ENCODE measurements at places on chromosomes 1 and 21.

GRCh38 chr1:219574484-219575087 lies 38.3 kb downstream of the ZC3H11B start:
- no peak for DNase-seq

GRCh38 chr1:46203738-46204405 lies 738 bp downstream of the LURAP1 start:
- DNase-seq = no peak

DNA sequence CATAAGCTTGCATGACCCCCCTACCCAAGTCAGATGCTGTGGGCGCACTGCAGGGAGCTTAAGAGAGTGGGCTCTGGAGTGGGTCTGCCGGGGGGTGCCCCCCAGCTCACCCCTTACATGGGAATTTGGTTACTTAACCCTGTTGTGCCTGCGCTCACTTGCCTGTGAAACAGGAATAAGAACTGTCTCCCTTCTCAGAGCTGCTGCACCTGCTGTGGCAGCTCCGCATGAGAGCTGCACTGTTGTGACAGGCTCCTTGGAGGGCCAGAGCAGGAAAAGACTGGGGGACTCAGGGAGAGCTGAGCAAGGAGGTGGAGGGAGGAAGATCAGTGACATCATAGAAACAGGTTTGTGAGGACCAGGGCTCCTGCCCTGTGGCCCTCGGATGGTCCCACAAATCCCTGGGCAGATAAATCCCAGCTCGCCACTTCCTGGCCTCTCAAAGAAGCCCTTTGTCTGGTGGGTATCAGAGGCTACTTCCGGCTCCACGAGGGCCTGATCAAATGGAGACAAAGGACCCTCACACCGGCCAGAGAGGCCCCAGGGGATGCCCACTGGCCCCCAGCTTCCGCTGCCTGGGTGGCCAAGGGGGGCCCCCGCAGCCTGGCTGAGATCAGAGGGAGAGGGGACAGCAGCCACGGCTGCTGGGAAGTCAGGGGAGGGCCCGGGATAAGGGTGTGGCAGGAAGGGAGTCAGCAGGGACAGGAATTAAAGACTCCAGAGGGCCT lies 28.9 kb upstream of the LAPTM5 start:
- DNase-seq = no peak

DNA sequence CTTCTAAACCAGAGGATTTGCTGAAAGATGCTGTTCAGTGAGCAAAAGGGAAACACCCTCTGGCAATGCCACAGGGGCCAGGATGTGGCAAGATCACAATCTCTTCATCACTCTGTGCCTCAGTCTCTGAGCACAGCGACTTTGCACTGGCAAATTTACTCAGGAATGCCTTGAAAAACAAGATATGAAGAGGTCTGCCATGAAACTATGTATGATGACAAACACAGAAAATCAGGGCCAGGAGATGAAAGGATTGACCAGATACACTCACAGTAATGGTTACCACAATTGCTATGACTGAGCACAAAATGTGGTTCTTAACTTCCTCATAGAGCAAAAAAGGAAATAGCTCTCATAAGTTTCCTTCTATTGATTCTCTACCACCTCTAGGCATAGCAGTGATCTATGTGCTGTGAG lies 5.8 kb downstream of the TTC13 start:
- no peak for DNase-seq

GRCh38 chr1:174794861-174795260 lies 204.9 kb upstream of the CACYBP start:
- no peak for DNase-seq

- no peak for DNase-seq
These were observed 16.6 kb upstream of the STRIP1 start for GRCh38 chr1:110017792-110018191.

DNA sequence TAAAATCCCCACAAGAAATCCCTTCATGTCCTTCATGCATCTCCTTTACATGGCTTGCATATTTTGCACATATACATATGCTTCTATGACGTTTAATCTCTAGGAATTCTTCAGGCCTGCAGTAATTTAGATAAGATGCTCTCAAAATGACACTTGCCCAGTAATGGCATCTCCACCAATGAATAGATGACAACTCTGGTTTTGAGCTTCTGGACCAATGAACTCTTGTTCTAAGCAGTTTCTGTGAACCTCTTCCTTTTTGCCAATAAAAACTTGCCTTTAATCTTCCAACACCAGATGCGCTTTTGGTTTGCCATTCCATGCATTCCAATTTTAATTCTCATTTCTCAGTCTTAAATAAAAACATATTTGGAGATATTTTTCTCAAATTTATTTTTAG lies 189.8 kb upstream of the OLFM3 start:
- DNase-seq = no peak

GRCh38 chr1:152108882-152109222 lies 6.4 kb downstream of the TCHH start:
- DNase-seq = no peak

- DNase-seq = no peak
These were observed 9.7 kb upstream of the PRELP start for GRCh38 chr1:203465948-203466347.

- no peak for DNase-seq
These were observed 9.8 kb downstream of the ERRFI1 start for GRCh38 chr1:8016210-8016894.

- DNase-seq = peak; percentile 72
These were observed 31.9 kb downstream of the MROH9 start for GRCh38 chr1:170967042-170967910.

- peak; percentile 98 for DNase-seq
These were observed 118.1 kb downstream of the PGBD5 start for GRCh38 chr1:230308039-230308438.

DNA sequence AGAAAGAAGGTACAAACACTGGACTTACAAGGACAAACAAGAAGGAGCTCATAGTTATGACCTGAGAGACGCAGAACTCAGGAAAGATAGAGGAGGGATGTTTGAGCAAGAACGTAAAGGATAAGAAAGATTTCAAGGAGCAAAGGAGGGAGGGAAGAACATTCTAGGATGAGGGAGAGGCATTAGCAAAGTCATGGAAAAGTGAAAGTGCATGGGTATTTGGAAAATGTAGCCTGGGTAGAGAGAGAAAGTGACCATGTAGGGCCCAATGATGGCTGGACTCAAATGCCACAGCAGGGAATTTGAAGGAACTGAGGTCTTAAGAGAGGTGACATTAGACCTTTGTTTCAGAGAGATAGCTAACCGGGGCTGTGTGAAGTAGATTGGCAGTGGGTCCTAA lies 76.5 kb downstream of the SYT6 start:
- no peak for DNase-seq

- no peak for DNase-seq
These were observed 21.8 kb upstream of the GRHL3 start for GRCh38 chr1:24297187-24297851.

DNA sequence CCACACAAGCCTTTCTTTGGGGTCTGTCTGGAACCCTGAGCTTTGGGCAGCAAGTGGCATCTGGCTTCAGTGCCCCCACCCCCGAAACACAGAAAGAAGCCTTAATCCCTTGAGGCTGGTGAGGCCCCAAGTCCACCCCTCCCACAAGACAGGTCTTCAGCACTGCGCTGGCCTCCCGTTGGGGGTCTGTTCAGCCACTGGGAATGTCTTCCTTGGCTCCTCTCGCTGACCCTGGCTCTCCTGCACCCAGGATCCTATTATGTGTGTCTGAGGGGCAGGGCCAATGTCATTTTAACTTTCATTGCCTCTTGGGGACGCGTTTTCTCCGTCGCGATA lies 26.9 kb downstream of the ATP8B2 start:
- DNase-seq = no peak

- peak; percentile 93 for DNase-seq
These were observed 15.9 kb downstream of the SLC27A3 start for GRCh38 chr1:153790966-153791647.

DNA sequence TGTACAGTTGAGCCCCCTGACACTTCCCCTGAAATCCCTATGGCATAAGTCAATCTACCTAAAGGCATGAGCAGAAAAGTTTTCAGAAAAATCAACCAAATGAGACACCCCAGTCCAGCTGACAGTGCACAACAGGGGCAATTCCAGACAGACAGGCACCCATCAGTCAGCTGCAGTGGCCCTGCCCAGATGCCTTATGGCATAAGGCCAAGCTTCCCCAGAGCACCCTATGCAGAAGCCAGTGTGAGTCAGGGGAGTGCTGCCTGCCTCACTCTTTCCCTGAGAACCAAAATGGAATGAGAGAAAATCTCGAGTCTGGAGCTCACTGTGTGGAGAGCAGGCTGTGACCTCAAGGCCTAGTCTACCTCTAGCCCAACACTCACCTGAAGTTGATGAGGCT lies 38.1 kb downstream of the MRAP start:
- peak; percentile 39 for DNase-seq

- no peak for DNase-seq
These were observed 11.0 kb downstream of the EGLN1 start for GRCh38 chr1:231411036-231411531.

DNA sequence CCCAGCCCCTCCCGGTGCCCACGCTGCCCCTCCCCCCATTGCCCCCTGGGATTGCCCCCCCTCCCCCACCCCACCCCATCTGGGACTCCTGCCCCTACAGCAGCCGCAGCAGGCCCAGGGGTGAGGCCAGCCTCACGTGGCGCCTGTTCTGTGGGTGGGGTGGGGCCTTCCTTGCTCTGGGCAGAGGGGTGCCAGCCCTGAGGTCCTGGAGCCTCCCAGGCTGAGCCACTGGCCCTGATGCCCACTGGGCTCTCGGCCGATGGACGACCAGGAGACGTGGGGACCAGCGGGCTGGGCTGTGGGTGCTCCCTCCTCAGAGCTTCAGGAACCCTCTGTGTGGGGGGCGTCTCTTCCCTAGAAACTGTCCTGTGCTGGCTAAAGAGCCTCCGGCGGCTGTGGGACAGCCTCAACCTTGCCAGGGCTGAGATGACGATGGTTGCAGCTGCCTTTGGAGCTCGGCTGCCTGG lies 5.8 kb upstream of the C1orf159 start:
- DNase-seq = no peak

- DNase-seq = no peak
These were observed 97.1 kb downstream of the ADAMTS1 start for GRCh38 chr21:26748066-26748465.

DNA sequence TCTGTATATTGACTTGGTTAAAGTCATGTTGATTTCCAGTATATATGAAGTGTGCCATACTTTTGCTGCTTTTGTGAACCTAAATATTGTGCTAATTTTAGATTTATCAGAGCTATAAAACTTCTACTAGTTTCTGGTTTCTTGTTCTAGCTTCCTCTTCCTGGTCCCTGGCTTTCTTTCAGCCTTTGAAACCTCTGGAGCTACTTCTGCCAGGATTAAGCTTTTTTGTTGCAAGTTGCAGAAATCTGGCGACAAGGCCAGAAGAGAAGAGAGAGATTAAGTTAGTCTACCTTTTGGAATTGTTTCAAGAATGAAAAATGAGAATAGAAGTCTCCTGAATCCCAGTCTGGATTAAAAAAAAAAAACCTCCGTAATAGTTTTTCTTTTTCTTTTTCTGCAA lies 13.5 kb downstream of the RNF2 start:
- DNase-seq = peak; percentile 33

DNA sequence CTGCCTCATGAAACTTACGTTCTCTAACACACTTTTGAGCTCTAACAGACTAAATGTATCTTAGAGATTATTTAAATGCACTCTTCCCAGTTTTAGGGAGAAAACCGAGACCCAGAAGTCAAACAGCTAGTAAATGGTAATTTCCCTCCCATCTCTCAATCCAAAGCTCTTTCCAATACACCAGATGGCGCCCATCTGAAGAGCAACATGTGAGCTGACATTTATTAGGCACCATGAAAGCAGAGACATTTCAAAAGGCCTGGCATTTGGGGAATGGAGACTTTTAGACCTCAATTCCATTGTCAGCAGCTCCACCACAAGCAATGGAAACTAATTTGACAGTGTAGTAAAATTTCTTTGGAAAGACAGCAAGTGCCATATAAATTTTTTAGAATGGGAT lies 191.4 kb downstream of the DAB1 start:
- no peak for DNase-seq

- no peak for DNase-seq
These were observed 8.9 kb upstream of the DHRS3 start for GRCh38 chr1:12626888-12627287.

DNA sequence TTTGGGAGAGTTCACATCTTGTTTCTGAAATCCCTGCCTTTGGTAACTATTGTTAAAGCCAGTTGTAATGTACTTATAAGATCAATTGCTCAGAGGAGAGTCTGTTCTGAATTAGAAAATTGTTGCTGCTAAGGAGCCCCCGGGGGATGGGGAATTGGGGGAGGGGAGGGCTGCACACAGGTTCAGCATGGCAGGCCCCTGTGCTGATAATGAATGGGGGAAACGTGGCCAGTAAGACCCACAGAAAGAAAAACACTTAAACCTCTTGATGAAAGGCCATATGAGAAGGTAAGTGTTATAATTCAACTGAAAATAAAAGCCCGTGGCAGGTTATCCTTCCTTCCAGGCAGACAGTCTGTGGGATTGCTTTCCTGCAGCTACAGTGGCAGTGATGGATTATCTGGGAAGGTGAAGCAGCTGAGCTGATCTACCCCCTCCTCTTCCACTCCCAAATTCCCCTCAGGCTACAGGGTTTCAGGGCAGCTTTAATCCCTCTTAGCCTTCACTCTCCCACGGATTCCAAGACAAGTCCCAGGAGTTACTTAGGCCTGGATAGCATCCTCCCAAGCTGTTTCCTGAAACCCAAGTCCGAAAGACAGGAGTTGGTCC lies 398.8 kb downstream of the TBX15 start:
- DNase-seq = no peak

- no peak for DNase-seq
These were observed 12.7 kb downstream of the PAFAH2 start for GRCh38 chr1:25985171-25985570.

GRCh38 chr1:73517603-73518191 lies 680.3 kb downstream of the LRRIQ3 start:
- DNase-seq = no peak
